Activated naive CD4-positive, alpha-beta T cell (primary cell): ENCODE measurements at places on chromosomes 3 and 15.

DNA sequence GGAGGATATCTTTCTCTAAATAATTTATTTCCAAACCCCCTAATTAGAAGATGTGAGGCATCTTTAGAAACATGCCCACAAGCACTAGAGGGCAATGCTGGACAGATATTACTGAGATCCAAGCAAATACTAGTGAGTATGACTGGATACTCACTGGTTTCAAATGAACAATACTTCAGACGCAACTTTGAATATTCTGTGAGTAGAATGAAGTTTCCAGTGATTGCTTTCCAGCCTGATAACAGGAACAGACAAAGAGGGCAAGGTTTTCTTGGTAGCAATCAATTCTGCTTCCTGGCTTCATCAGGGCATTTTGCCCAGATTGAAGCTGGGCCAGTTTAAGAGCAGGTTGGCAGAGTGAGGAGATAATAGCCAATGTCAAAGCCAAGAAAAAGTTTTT is 442.6 kb upstream of the PDZRN3 start:
- no peak for DNase-seq

DNA sequence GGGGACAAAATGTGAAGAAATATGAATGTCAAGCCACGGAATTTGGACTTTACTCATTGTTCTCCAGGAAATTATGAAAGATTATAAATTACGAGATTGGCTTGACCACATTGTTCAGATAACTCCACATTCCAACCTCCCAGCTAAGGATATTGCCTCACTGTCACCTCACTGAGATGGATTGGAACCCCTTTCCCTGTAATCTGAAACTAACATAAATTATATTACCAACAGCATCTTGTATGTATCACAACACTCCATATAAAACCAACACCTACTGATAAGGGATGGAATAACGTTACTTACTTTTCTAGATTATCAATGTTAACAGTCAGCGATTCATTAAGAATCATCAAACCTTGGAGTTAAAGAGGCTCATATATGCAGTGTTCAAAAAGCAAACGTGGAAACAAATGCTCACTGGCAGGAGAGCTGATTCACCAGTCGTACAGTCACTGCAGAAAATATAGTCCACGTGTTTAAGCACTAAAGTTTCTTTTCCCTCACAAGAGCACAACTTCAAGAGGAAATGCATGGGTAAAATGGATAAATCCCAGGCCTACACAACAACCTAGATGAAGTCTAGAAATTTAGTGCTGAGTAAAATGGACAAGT is 451.5 kb downstream of the FGF12 start:
- no peak for DNase-seq

GRCh38 chr3:144516589-144516988 is 545.0 kb downstream of the DIPK2A start:
- no peak for DNase-seq

GRCh38 chr3:28745436-28745835 is 396.8 kb upstream of the AZI2 start:
- no peak for DNase-seq

DNA sequence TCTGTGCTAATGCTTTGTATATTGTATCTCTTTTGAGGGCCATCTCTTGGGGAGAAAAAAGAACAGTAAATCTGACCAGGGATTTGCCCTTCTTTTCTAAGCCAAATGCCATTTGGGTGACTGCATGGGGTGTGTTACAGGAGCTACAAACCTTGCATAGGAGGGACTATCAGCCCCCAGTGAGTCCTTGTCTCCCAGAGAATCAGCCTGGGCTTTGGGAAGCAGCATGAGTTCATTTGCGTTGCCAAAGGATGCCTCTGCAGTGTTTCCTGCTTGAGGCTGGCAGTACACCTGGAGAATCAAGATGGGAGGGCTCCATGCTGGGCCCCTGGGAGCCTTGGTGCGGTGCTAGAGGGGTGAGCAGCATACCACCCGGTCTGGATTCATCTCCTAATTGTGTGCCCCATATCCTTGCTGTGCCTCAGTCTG is 49.6 kb upstream of the POLG start:
- DNase-seq, result no peak

DNA sequence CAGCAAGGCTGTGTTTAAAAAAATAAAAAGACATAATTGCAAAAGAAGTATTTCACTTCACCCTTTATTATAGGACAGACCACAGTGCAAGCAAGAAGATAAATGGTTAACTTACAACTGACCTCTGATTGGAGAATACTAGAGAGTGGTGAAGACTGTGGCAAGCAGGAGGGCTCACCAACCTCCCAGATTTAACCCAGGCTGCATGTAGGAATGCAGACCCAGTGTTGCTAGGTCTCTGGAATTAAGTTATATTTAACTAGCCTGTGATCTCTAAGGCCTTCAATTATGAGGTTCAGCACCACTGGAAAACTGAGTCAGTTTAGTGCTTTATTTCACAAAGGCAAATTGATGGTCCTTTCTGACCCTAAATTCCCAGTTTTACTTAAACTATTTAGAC is 436.6 kb downstream of the LPP start:
- DNase-seq, result no peak

GRCh38 chr3:159252772-159253384 is 451.0 kb downstream of the MFSD1 start:
- no peak for DNase-seq

DNA sequence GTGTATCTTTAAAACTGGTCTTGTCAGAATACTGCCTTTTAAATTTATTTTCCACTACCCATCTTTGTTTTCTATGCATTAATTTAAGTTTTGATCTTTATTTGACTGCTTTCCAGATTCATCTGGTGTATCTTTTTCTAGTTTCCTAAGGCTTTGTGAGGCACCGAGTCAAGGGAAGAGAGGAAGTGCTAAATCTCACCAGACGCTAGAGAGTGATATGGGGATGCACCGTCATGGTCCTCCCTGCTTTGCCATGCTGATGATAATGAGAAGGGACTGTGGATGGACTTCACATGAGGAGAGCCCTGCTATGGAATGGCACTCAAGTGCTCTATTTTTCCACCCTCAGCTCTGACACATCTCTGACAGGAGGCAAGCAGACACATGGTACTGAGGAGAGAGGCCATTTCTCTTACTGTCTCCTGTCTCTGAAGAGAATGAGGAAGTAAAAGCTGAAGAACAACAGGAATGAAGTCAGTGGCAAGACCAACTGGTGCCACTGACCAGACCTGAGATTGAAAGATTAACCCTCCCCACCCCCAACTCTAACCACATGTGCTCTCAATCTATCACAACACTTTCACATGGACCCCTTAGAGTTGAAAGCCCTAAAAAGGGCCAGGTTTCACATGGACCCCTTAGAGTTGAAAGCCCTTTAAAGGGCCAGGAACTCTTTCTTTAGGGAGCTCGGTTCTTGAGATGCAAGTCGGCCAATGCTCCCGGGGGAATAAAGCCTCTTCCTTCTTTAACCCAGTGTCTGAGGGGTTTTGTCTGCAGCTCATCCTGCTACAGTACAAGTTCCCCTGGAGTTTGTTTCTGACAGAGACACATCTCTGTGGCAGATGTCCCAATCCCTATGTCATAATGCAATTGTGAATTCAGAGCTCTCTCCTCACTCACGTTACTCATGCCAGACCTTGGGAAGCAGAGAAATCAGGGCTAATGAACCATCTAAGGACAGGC is at the start of gene IQCF2:
Gene IQCF2 (plus strand): TSS at position 913 of the 963 bp plus-strand sequence. CDS start 52 bp downstream, outside the sequence.
- no peak for DNase-seq

DNA sequence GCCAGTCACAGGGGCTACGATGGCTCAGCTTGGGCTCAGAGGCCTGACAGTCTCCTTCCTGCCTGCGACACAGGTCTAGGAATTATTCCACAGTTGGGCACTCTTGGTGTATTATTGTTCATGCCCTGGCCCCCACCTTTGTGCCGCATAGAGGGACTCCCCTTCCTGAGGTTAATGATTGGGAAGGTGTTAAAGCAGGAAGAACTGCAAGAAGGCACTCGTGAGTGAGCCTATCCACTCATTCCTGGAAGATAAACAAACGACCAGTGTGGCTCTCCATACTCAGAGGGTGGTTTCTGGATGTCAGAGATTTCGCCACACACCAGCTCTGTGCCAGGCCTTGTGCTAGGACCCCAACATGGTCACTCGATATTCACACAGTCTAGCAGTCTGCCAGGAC is 12.3 kb downstream of the LIPC start:
- no peak for DNase-seq

DNA sequence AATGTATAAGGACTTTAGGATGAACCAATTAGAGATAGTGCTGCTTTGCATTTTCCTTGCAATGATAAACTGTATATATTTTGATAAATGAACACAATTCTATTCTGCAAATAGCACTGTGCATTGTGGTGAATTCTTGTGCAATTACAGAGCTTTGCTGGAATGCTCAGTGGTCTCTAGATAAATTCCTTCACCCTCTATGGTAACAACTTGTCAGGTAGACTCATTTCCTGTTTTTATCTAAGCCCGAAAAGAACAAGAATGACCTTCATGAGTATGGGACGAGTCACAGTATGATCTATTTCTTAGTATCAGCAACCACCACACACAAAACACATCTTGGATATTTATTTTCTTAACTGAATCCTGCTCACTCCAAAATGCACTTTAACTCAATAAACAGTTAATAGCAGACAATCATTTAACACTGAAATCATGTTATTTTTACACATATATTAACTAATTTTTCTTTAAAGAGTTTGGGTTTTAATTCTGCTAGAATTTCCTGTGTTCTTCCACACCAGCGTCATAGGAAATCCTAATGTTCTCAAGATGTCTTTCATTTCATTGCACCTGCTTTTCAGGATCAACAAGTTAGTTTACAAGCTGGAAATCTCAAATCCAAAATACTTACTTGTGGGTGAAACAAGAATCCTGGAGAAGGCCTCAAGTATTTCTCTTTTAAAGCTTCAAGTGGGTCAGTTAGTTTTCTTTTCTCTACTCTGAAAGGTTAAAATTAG is 551.2 kb downstream of the MECOM start:
- DNase-seq, result no peak

DNA sequence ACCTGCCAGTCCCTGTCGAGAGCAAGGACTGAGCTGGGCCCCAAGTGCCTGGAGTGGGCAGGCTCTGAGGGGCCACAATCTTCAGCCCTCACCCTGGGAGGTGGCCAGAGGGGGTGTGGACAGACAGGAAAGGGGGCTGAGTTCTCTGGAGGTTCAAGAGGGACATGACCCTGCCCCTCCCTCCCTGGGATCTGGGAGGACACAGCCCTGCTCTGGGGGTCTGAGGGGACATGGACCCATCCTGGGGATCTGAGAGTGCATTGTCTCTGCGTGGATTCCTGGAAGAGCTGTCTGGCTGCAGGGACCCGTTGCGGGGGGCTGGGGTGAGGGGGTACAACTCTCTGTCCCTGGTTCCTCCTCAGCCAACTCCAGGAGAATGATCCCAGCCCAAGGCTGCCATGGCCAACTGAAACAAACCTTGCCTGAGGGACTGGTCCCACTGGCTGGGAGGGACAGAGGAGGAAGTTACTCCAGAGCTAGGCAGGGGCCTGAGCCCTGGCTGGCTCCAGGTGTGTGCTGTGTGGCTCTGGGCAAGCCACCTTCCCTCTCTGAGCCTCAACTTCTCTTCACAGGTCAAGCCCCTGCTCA is 29.0 kb downstream of the PTH1R start:
- DNase-seq, result no peak

- no peak for DNase-seq
Measured at GRCh38 chr3:86954747-86955146, 36.2 kb downstream of the VGLL3 start.

- no peak for DNase-seq
Measured at GRCh38 chr3:63853106-63853505, 10.5 kb downstream of the THOC7 start.

GRCh38 chr15:82944821-82945220 is 7.7 kb downstream of the HOMER2 start:
- DNase-seq, result no peak

- no peak for DNase-seq
Measured at GRCh38 chr3:155232605-155233004, 60.9 kb downstream of the STRIT1 start.

- no peak for DNase-seq
Measured at GRCh38 chr15:47288794-47289193, 428.5 kb upstream of the SEMA6D start.

DNA sequence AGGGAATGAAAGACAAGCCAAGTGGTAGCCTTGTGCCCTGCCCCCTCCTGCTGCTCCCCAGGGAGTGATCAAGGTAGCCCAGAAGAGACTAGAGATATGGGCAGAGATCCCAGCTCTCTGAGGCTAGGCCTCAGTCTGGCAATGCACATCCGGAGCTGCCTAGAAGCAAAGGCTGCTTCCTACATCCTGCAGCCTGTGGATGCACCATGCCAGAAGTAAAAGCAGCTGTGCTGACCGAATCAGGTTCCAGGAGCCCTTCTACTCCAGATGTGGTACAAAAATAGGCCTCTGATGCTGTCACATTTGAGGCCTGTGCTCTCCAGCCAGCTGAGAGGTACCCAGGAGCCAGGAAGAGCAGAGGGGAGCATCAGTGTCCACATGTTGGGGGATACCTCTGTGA is 16.0 kb downstream of the TRAIP start:
- no peak for DNase-seq

DNA sequence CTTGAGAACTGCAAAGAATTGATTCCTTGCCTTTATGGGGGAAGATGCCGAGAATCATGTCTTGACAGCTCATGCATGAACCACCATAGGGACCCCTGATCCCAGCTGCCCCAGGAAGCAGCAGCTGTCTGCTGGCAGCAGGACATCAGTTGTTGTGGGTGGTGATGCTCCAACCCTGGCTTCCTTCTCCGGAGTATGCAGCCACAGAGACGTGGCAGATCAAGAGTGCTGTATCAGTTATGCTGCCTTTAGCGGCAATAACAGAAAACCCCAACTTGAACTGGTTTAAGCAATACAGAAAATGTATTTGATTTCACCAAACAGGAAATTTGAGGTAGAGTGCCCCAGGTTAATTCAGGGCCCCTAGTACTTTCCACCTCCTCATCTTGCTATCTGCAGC is 92.2 kb upstream of the TNFAIP8L3 start:
- DNase-seq, result no peak

DNA sequence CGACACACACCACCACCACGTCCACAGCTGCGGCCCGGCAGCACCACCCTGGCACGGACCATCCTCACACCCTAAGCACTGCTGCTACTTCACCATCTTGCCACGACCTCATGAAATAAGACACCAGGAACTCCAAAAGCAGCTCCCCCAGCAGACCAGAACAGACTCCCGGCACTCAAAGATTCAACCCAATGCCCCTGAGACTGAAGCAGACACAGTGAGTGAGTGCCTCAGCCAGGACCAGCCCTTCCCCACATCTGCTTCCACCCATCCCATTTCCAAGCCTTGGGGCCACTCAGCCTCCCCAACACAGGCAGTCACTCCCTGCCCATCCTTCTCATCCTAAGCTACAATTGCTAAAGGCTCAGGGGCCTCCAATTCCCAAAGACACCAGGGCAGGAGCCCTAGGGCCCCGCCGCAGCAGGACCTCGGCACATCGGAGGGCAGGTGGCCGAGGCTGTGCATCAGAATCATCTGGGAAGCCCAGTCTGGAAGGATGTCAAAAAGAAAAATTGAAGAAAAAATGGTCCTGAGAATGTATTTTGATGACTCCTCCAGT is 18.4 kb upstream of the OCA2 start:
- no peak for DNase-seq
